ENCODE measurements at places on chromosomes 6 and 20. TPM values are rescaled to one million over a fixed set of nuclear protein-coding genes. Genes with fewer than 3 reads are reported as not detected.

- H3K4me1 ChIP-seq = peaks cover 9% of the 10 kb centered on the region
- peak; percentile 97 for DNase-seq
- peak within 1 kb of the TSS; percentile 99 for H3K27ac ChIP-seq
- peaks cover 35% of the 10 kb centered on the region for H3K36me3 ChIP-seq
These were observed at the start of gene MRPS18B for GRCh38 chr6:30617565-30618269. Gene MRPS18B (plus strand): TSS chr6:30617840. CDS start chr6:30617866, 26 bp downstream.

- peaks cover 13% of the 10 kb centered on the region for H3K4me1 ChIP-seq
- peak overlapping the region; percentile 26 for H3K27ac ChIP-seq
- no peaks in the 10 kb centered on the region for H3K27me3 ChIP-seq
These were observed 73.9 kb downstream of the DCDC2 start for GRCh38 chr6:24284006-24284405.

DNA sequence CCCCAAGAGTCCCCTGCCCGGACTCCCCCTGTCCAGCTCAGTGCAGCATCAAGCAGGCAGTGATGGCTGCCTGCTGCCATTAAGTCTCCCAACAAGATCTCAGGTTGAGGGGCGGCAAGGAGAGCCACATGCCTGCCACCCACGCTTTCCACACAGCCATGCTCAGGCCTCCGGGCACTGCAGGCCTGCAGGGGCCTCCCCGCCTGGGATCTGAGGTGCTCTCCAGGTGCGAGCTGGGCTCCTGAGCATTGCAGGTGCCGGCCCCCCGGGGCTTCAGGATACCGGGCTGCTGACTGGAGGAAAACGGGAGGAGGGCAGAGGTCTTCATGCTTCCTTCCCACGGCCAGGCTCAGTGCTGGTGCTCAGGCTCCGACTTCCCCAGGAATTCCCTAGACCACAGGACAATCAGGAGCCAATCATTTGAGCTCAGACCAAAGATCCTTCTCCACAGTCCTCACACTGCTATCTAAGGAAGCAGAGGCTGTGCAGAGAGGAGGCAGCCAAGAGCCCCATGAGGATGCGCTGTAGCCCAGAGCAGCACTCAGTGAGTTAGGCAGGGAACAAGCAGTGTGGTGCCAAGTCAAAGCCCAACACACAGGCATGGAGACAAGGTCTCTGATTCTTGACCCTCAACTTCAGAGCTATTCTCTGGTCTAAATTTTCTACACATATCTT, 52.7 kb downstream of the PYGB start:
- H3K27me3 ChIP-seq = no peaks in the 10 kb centered on the region
- peaks cover 86% of the 10 kb centered on the region for H3K36me3 ChIP-seq
- H3K4me1 ChIP-seq = peaks cover 25% of the 10 kb centered on the region
- H3K27ac ChIP-seq = no peak overlapping the region
- H3K4me3 ChIP-seq = no peak overlapping the region

Gene SRXN1
- 21.8 TPM for total RNA-seq

Gene SLC32A1
- total RNA-seq = 18.5 TPM

DNA sequence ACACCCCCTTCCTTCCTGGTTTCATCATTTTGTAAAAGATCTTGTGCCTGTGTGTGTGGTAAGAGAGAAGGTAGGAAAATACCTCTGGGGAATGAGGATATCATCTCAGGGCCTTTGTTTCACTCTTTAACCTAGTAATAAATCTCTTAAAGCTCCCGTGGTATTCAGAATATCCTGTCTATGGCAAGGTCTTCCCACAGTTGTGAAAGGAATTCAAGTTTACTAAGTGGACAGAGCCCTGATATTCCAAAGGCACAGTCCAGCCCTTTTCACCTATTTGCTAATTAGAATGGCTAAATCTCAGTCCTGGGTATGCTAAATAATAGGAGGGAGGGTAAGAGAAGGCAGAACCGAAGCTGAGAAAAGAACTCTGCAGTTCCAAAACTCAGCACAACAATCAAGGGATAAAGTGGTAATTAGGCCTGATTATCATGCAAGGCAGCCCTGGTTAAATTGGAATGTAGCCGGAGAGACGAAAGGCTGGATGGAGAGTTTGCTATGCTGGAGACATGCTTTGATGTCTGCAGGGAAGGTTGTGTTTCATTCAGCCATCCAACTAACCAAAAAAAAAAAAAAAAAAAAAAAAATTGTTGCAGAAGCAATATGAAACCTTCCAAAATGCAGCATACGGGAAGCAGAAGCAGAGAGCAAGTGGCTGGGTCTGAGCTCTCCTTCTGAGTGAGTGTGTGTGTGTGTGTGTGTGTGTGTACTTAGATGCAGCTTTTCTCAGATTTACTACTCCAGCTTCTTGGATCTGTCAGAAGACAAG, 28.5 kb upstream of the PIM1 start:
- peaks cover 14% of the 10 kb centered on the region for H3K4me1 ChIP-seq
- peak; percentile 88 for DNase-seq
- H3K4me3 ChIP-seq = no peak overlapping the region
- H3K27me3 ChIP-seq = no peaks in the 10 kb centered on the region

DNA sequence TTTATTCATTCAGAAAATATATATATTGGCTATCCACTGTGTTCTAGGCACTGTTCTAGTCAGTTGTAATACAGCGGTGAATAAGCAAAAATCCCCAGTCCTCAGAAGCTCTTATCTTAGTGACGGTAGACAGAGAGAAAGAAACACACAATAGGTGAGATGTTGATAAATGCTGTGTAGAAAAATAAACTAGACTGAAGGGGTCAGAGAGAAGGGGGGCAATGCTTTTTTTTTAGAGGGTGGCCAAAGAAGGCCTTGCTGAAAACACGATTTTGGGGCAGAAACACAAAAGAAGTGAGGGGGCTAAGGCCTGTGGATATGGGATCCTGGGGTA, 68.0 kb upstream of the MBOAT1 start:
- H3K4me1 ChIP-seq = no peaks in the 10 kb centered on the region
- H3K27ac ChIP-seq = no peak overlapping the region
- no peak for DNase-seq
- no peaks in the 10 kb centered on the region for H3K36me3 ChIP-seq

Gene SPINT4
- total RNA-seq = not detected

Gene PTPRK
- 63.4 TPM for total RNA-seq

GRCh38 chr6:67883500-67884366, 751.3 kb upstream of the ADGRB3 start:
- H3K4me3 ChIP-seq = no peak overlapping the region
- no peaks in the 10 kb centered on the region for H3K4me1 ChIP-seq
- no peaks in the 10 kb centered on the region for H3K27me3 ChIP-seq
- H3K36me3 ChIP-seq = no peaks in the 10 kb centered on the region

Gene BPIFB4
- total RNA-seq = not detected

Gene CRIP3
- total RNA-seq = 5.7 TPM

DNA sequence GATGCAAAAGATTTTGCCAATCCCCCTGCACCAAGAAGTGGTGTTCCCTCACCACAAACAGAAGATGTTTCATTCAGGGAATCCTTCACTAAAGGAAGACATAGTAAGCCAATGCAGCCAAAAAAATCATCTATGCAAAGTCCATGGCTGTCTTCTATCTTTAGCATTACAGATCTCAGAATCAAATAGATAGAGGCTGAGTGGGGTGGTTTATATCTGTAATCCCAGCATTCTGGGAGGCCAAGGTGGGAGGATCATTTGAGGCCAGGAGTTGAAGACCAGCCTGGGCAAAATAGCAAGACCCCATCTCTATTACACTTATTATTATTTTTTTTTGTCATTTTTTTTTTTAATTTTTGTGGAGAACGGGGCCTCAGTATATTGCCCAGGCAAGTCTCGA, 32.9 kb upstream of the ZNF217 start:
- peaks cover 3% of the 10 kb centered on the region for H3K4me1 ChIP-seq
- no peak overlapping the region for H3K27ac ChIP-seq
- H3K27me3 ChIP-seq = no peaks in the 10 kb centered on the region
- no peak for DNase-seq
- H3K36me3 ChIP-seq = no peaks in the 10 kb centered on the region

- DNase-seq = no peak
- H3K4me3 ChIP-seq = no peak overlapping the region
- H3K27ac ChIP-seq = no peak overlapping the region
These were observed 36.4 kb upstream of the MYB start for GRCh38 chr6:135144673-135145062.

DNA sequence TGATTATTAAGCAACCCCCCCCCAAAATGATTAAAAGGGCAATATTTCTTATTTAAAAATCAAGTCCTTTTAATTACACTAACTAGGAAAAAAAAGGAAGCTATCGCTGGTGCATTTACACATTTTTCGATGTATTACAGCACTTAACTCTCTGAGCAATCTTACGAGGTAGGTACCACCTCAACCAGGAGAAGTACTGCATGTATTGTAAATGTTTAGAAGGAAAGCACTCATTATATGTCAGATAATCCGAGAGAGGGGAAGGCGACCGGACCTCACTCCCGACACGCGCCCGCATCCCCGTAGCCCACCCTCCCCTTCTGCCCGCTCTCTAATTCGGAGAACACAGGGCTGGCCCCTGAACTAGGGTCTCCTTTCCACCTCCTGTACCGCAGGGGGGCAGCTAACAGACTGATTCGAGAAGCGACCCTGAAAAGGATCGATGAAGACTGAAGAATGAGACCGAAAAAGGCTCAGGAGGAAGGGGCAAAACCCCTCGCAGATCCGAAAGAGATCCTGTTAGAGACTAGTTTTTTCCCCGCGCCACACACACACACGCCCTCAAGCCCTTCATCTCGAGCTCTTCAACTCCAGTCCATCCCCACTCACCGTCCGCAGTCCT, 337 bp downstream of the ESF1 start:
- H3K27ac ChIP-seq = peak overlapping the region; percentile 70
- H3K4me3 ChIP-seq = peak overlapping the region; percentile 93
- peaks cover 7% of the 10 kb centered on the region for H3K36me3 ChIP-seq

DNA sequence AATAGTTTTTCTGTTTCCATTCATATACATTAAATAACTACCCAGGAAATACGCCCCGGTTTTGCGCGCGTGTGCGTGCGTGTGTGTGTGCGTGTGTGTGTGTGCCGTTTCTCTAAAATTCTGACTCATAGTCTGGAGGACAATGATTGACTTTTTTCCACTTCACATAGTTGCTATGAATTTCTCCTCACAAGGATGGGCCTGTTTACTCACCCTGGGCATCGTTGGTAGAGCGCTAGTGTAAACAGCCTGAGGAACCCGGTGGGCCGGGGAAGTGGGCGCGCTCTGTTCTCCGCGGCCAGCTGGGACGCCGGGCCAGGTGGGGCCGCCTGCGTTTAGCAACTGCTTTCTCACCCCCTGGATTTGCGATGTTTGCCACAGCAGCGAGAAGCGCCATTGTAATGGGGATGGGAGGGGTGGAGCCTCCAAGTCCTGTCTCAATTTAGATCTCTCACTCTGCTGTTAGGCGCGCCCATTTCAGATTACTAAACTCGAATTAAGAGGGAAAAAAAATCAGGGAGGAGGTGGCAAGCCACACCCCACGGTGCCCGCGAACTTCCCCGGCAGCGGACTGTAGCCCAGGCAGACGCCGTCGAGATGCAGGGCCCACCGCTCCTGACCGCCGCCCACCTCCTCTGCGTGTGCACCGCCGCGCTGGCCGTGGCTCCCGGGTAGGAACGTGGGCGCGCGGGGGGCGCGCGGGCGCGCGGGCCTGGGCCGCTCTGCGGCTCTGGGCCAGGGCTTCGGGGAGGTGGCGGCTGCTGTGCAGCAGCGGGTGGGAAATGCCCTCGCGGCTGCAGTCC, at the start of gene CD109:
TSS of gene CD109 (plus strand) at position 585 of the 803 bp plus-strand sequence. CDS start at position 598, 13 bp downstream.
- peak within 1 kb of the TSS; percentile 59 for H3K4me3 ChIP-seq
- no peaks in the 10 kb centered on the region for H3K36me3 ChIP-seq
- H3K27me3 ChIP-seq = no peaks in the 10 kb centered on the region
- peak; percentile 39 for DNase-seq
- H3K4me1 ChIP-seq = peaks cover 14% of the 10 kb centered on the region

DNA sequence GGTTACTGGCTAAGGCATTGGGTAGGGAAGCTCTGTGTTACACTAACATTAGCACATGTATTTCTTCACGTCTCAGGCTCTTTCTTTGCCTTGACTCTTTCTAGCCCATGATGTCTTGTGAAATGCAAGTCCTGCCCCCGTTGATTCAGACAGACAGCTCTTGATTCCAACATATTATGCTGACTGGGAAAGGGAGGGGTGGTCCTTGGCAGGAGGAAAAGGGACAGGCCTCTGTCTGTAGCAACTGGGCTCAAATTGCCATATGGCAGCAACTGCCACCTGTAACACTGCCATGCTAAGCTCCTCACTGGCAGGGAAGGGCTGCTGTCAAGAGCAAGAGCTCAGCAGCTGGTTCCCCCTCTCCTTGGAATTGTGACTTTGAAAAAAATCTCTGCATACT, 5.7 kb upstream of the KCNK15 start:
- H3K27me3 ChIP-seq = peaks cover 8% of the 10 kb centered on the region
- DNase-seq = no peak
- no peaks in the 10 kb centered on the region for H3K4me1 ChIP-seq

Gene TDP2
- 25.3 TPM for total RNA-seq

Gene SLC17A9
- total RNA-seq = 0.69 TPM

GRCh38 chr20:33576432-33577125, 85.5 kb upstream of the C20orf144 start:
- no peaks in the 10 kb centered on the region for H3K4me1 ChIP-seq
- H3K4me3 ChIP-seq = no peak overlapping the region
- no peaks in the 10 kb centered on the region for H3K27me3 ChIP-seq
- H3K27ac ChIP-seq = no peak overlapping the region
- DNase-seq = peak; percentile 53

Gene KIF25
- total RNA-seq = not detected

Gene TGIF2
- total RNA-seq = 14.2 TPM

Gene TMEM217
- total RNA-seq = 1.3 TPM

Gene BTN1A1
- total RNA-seq = 0.11 TPM

GRCh38 chr20:62031462-62032092, 34.1 kb downstream of the TAF4 start:
- no peak overlapping the region for H3K27ac ChIP-seq
- peaks cover 26% of the 10 kb centered on the region for H3K4me1 ChIP-seq
- DNase-seq = no peak
- H3K36me3 ChIP-seq = peaks cover 13% of the 10 kb centered on the region

DNA sequence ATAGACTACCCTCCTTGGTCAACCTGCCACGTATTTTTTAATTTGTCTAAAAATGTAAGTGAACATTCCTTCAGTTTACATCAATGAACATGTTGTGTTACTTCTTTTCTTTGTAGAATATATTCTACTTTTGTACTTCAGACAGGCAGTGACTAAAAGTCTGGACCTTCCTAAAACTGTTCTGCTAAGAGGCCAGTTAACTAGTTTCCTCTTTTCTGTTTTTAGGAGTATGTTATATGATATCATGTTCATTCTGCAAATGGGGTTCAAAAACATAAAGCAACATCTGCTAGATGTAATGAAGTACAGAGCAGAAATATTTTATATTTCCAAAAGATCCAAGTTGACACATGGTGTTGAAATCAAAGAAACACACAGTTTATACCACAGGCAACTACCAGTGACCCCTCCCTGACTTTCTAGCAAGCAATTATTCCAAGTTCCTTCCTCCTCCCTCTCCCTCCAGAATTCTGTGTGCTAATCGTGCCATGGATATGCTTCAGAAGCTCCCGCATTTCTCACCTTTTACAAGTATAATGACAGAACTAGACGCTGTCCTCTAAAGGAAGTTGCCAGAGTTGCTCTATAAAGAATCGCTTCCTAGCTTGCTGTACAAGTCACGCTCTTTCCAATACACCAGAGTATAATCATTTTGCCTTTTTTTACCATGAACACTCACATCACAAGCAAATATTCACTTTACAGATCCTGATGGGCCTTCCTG, 64.7 kb downstream of the ARHGAP18 start:
- H3K27ac ChIP-seq = no peak overlapping the region
- H3K27me3 ChIP-seq = no peaks in the 10 kb centered on the region
- H3K36me3 ChIP-seq = no peaks in the 10 kb centered on the region
- no peak overlapping the region for H3K4me3 ChIP-seq

- no peaks in the 10 kb centered on the region for H3K36me3 ChIP-seq
- no peaks in the 10 kb centered on the region for H3K27me3 ChIP-seq
- no peak overlapping the region for H3K27ac ChIP-seq
These were observed 1027.3 kb upstream of the CITED2 start for GRCh38 chr6:140401761-140402160.

- no peak for DNase-seq
- no peak overlapping the region for H3K27ac ChIP-seq
- H3K4me3 ChIP-seq = no peak overlapping the region
- H3K36me3 ChIP-seq = no peaks in the 10 kb centered on the region
These were observed 662.8 kb downstream of the TBC1D32 start for GRCh38 chr6:120671519-120671918.
